ENCODE measurements at places on chromosomes 2 and 18. TPM values are rescaled to one million over a fixed set of nuclear protein-coding genes. Genes with fewer than 3 reads are reported as not detected.

Gene ABCG8
- not detected for total RNA-seq

Gene CCDC141
- not detected for total RNA-seq

Gene POU3F3
- not detected for total RNA-seq

Gene IL1B
- 3.6 TPM for total RNA-seq

- no peak for DNase-seq
Observed at GRCh38 chr2:227367427-227367795, 11.7 kb downstream of the TM4SF20 start.

GRCh38 chr2:98730707-98731040 lies 258 bp downstream of the MGAT4A start:
- DNase-seq = no peak

DNA sequence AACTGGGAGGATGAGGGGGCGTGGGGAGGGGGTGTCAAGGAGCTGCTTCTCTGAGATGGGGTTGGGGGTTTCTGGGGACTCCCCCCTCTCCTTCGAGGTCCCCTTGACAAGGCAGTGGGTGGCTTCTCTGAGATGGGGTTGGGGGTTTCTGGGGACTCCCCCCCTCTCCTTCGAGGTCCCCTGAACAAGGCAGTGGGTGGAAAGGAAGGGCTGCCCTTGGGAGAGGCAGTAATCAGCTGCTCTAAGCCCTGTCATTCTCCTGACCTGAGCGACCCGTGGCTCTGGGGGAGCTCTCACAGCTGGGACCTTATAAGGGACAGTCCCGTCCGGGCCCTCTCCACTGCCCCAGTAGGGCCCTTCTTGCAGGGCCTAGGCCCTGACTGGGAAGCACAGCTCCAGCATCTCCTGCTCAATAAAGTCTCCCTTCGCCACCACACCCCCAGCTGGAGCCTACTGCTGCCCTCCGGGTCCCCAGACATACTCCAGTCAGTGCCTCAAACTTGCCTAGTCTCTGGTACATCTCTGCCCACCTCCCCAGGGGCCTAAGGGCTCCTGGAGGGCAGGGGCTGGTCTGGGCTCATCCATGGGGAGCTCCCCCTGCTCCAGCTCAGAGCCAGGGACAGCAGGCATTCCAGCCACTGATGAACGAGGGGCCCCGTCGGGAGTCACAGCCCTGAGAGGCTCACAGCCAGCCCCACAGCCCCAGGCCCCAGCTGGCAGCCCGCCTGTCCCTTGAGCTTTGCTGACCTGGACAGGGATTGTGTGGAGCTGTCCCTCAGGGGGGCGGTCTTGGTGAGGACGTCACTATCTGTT lies 2.8 kb downstream of the GAREM2 start:
- DNase-seq = no peak

DNA sequence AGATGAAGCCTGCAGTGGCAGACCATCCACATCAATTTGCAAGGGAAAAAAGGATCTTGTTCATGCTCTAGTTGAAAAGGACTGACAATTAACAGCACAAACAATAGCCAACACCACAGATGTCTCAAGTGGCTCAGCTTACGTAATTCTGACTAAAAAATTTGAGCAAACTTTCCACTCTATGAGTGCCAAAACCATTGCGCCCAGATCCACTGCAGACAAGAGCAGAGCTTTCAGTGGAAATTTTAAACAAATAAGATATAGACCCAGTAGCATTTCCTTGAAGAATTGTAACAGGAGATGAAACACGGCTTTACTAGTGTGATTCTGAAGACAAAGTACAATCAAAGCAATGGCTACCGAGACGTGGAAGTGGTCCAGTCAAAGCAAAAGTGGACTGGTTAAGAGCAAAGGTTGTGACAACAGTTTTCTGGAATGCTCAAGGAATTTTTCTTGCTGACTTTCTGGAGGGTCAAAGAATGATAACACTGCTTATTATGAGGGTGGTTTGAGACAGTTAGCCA lies 12.0 kb upstream of the ZNF396 start:
- peak; percentile 68 for DNase-seq

GRCh38 chr2:233240897-233241296 lies 10.6 kb upstream of the ATG16L1 start:
- no peak for DNase-seq

GRCh38 chr2:39176997-39177396 lies 56.1 kb upstream of the SOS1 start:
- no peak for DNase-seq

DNA sequence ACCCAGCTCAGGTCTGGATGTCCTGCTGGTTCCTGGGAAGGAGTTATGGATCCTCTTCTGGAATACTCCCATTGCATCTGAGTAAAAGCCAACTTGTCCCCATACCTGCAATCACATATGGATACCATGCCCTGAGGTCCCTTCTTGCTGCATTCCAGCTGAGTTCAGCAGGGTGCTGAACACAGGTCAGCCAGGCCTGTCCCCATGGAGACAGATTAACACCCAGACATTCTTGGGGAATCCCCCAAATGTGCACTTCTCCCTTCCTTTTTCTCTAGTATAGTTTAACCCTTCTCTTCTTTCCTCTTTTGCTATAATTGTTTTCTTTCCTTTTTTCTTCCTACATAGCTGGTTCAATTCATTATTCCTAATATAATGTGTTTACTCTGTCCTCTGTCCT lies 799.6 kb upstream of the HS6ST1 start:
- no peak for DNase-seq

DNA sequence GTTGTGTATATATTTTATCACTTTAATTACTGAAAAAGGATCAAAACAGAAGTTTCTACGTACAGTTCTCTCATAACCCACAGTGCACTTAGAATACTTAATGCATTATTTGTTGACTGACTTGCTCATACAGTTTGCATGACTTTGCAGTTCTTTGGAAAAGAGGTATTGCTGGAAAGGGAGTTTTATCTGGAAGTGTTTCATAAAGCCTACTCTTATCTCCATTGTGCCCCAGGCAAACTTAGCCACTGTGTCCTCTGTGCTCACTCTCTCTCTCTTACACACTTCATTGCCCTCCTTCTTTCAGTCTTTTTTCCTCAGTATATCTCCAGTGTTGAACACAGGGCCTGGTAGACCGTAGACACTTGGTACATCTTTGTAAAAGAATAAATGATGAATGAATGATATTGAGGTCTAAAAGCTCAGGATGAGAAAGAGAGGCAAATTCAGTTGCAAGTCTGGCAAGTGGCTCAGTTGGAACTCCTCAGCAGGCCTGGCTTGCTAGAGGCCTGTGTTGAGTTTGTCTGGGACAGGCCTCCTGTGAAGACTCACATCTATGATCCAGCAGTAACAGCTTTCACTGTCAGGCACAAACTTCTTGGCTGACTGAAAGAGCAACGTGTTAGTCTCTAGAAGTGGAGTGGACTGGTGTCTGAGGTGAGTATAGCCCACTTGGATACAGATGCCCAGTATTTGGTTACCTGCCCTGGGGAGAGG lies 56.1 kb downstream of the SETBP1 start:
- no peak for DNase-seq

DNA sequence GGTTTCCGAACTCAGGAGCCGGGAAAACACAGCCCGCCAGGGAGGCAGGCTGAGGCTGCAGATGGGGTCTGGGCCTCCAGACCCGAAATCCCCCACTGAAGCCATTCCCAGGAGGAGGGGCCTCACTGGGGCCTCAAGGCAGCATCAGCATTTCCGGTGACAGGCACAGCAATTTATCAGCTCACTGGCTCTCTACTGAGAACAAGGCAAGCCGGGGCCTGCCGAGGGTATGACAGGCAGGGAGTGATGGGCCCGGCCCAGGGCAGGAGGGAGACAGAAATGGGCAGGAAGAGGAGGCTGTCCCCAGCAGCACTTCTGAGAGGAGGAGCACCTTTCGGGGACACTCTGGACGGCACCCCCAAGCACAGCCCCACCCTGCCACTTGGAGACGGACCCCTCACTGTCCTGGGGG lies 12.5 kb downstream of the SDC1 start:
- peak; percentile 51 for DNase-seq

DNA sequence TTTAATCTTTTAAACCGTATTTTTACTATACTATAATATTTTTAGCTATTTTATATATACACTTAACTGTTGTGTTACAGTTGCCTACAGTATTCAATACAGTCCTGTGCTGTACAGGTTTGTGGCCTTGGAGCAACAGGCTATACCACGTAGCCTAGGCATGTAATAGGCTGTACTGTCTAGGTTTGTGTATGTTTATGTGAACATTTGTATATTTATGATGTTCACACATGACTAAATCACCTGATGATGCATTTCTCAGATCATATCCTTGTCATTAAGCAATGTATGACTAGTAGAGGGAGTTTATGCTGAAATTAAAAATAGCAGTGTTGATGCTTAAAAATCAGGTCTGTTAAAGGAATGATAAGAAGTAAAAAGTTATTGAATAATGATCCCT lies 92.3 kb upstream of the RANBP2 start:
- DNase-seq = peak; percentile 31

GRCh38 chr2:140786585-140786984 lies 1344.2 kb downstream of the LRP1B start:
- DNase-seq = no peak

DNA sequence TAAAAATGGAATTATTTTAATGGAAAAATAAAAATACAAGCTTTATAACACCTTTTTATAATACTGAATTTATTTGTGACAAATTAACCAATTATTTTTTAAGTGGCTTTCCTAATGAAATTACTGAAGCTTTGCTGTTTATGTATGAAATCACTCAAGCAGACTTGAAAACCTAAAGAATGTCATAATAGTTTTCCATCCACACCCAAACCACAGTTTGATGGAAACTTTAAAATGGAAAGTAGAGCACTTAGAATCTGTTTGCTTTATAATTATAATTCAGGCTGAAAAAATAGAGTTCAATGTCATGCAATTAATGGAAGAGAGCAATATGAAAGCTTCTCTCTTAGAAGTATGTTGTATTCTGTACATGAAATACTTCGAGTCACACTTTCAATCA lies 31.6 kb upstream of the WDR75 start:
- no peak for DNase-seq
